Effector CD8-positive, alpha-beta T cell (primary cell): ENCODE measurements at places on chromosomes 16 and 17.

DNA sequence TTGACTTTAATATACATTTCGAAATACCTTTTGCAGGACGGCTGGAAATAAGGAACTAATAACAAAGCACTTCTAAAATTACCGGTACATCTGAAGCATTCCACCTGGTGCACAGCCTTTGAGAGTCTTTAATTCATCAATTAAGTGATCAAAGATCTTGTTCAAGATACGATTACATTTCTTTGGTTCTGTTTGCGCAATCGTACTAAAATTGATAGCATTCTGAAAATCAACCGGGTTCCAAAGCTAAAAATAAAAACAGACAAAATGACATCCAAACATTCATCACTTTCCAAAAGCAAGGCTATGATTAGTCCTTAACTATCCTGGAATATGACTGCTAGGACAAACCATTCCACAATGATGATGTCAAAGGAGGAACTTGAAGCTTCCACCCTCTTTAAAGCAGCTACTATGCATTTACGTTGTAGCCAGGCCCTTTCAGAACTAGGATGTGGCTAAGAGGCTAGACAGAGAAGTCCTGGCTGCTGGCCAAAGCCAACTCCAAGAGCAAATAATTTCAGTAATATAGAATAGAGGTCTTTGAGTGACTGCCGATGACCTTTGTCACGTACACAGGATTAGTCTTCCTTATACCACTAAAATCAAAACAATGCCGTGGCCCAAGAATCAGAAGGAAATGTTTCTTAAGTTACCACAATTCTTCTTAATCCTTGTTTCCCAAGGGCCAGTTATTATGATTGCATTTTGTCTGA is 299.8 kb upstream of the PSMD7 start:
- DNase-seq = no peak

GRCh38 chr17:72270273-72270924 is 149.6 kb downstream of the SOX9 start:
- no peak for DNase-seq

DNA sequence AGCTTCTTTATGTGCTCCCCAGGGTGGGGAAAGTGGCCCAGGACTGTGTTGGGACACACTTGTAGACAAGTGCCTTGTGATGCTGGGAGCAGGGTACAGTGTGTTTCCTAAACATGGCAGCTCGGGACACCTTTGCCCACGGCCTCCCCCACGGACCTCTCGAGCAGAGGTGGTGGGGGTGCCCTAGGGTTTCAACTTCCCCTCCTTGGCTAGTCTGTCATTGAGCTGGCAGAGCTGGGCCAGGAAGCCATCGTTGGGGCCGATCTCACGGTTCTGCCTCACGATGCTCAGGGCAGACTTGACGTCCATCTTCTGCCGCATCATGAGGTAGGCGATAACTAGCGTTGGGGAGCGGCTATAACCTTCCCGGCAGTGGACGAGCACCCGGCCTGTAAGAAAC is 9.4 kb downstream of the DUSP3 start:
- no peak for DNase-seq

DNA sequence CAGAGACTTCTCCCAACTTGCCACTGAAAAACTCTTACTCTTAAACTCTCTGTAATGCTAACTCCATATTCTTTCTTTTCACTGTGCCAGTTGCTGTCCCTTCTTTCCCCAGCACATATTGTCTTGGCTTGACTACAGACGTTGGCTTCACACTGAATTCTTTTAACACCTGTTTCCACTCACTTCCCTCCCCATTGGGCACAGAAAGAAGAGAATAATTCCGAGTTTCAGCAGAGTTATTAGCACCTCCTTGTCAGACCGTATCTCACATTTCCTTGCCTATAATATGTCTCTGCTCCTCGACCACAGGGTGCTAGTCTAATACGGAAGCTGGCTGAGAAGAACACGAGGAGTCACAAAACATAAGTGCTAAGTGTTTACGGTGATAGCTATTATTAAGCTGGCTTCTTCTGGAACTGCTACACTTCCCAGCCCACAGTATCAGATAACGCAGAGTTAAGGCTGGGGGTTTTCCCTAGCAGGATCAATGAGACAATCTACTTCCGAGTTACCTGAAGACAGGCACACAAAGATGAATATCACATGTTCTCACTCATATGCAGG is 188.5 kb upstream of the CDH8 start:
- no peak for DNase-seq

DNA sequence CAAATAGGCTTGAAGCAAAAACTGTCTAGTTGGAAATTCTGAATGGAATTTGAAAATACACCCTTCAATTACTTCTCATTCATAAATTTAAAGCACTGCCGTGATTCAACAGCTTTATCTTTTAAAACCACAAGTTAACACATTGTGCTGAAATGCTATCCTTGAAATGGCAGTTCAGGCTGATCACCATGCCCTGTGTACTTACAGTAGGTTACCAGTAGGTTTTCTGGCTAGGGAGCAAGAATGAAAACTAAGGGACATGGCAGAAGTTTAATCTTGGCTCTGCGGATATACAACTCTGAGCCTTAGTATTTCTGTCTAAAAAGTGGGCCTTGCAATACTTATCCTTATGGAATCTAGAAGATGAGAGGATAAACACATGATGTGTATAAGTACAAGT is 28.0 kb downstream of the NXPH3 start:
- DNase-seq = no peak
